DMS53 (cell line): ENCODE measurements at places on chromosomes 1 and 21.

GRCh38 chr1:81922955-81923354 lies 122.2 kb downstream of the ADGRL2 start:
- DNase-seq: no peak

DNA sequence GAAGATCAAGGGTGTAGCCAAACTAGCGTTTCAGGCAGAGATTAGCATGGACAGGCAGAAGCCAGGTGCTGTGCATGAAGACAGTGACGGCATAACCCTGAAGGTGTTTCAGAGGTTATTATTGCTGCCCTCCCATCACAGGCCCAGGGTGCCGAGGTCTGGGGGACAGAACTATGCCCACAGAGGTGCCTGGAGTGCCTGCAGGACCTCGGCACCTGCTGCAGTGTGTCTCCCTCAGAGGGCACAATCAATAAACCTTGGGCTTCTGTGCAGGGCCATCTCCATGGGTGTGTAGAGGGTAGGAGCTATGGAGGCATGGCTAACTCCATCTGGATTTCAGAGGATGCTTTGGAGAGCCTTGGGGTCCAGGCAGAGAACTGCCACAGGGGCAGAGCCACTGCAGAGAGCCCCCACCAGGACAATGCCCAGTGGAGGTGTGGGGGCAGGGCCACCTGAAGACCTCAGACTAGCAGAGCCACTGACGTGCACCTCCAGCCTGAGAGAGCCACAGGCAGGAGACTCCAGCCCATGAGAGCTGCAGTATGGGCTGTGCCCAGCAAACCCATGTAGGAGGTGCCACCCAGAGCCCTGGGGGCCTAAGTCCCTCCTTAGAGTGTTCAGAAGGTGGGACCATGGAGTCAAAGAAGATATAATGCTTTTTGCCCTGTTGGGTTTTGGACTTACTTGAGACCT lies 5.7 kb upstream of the ABCG1 start:
- DNase-seq: no peak

DNA sequence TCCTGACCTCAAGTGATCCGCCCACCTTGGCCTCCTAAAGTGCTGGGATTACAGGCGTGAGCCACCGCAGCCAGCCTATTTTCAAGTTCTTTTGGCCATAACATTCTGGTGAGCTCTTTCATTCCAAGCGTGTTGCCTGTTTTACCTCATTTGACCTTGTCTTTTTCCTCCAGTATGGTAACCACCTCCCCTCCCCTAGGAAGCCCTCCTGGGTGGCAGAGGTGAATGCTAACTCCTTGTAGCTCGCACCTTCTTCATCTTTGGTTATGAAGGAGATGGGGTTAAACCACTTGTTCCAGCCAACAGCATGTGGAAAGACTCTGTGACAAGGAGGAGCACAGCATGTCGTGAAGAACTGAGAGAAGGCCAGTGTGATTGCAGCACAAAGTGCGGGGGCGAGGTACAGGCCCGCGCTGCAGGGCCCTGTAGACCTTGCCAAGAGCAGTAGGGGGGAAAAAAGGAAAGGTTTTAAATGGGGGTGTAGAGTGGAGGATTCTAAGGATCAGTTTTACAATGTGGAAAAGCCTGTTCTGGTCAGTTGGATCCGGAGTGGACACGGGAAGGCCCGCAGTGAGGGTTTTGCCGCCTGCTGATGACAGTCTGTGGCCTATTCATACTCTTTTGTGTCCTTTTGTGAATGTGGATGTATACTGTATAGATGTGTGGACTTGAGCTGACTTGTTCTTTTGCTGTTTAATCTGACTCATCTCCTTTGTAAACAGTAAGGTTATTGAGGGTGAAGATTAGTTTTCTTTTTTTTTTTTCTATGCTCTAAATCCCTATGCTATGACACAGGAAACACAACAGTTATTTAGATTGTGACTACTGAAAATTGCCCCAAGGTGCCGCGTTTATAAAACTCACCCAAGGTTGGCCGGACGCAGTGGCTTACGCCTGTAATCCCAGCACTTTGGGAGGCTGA lies 7.5 kb upstream of the ZNF436 start:
- peak; percentile 96 for DNase-seq

DNA sequence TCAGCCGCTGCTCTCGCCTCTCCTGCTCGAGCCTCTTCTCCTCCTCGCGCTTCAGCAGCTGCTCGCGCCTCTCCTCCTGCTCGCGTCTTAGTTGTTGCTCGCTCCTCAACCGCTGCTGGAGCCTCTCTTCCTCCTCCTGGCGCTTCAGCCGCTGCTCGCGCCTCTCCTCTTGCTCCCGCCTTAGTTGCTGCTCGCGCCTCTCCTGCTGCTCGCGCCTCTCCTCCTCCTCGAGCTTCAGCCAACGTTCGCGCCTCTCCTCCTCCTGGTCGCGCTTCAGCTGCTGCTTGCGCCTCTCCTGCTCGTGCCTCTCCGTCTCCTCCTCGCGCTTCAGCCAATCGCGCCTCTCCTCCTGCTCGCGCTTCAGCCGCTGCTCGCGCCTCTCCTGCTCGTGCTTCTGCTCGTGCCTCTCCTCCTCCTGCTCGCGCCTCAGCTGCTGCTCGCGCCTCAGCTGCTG lies 3.7 kb downstream of the TCHH start:
- peak; percentile 90 for DNase-seq

DNA sequence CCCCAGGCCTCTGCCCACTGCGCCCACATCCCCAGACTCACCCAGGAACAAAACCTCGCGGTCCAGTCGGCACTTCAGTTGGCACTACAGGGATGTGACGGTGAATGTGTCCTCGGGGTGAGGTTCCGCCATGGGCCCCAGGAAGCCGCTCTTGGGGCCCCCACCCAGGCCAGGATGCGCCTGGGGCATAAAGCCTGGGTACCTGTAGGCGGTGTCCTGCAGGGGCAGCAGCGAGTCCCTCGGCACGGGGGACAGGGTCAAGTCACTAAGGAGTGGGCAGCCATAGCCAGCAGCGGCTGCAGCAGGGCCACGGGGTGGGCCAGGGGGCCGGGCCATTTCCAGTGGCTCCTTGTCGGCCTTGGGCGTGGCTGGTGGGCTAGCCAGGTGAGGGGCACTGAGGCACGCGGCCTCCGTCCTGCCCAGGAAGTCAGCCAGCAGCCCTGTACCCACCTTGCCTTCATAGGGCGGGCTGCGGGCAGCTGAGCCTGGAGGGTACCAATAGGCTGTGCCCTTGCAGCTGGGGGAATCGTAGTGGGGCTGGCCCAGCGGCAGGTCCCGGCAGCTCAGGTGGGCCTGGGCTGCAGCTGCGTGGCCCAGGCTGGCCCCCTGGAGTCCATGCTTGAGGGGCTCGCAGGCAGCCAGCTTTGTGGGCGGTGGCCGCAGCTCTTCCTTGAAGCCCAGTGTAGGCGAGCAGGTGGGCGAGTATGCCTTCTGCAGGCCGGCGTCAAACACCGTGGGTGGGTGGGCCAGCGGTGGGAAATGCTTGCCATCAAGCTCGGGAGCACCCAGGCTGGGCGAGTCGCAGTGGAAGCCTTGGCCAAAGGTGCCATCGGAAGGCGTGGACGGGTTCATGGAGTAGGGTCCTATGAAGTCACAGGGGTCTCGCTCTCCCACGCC lies 56.5 kb downstream of the AHDC1 start:
- no peak for DNase-seq

- DNase-seq: no peak
These were observed 76.8 kb downstream of the SLC45A1 start for GRCh38 chr1:8394456-8395321.

- peak; percentile 62 for DNase-seq
These were observed 34.8 kb downstream of the ZMYND12 start for GRCh38 chr1:42420911-42421585.

GRCh38 chr1:115829947-115830346 lies 11.0 kb downstream of the NHLH2 start:
- DNase-seq: peak; percentile 40

GRCh38 chr1:227929751-227930472 lies 17.8 kb downstream of the WNT9A start:
- DNase-seq: no peak

DNA sequence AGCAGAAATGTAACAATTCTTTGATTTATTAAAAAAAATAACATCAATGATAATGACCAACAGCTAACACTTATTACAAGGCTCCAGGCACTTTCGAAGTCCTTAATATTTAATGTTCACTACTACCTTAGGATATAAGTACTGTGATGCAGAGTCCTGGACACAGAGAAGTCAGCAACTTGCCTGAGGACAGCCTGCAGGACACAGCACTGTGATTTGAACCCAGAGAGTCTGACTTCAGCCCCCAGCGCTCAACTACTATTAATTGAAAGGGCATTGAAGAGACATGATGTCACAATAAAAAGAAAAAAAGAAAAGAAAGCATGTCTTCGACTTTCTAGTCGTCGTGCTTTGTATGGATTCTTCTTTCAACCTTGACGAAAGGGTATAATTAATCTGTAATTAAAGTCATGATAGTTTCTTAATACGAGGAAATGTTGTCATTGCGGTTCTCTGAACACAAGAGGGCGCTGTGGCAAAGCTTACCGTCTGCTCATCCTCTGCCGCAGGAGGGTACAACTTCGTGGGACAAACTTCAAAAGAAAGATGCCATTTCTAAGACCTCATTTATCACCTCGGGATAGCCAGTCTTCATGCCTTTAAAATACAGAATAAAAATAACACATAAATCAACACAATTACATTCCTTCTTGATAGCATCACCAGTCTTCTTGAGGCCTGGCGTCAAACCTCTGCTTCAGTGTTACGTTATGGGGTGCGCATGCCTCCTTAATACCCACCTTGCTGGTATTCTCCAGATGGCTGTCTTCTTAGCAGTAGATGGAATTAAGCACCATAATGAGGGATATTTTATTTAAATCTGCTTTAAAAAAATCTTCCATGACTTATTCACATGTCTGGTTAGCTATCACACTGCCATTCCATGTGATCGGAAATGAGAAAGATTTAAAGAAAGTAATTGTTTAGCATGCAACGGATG lies 240.1 kb downstream of the DISC1 start:
- peak; percentile 65 for DNase-seq

DNA sequence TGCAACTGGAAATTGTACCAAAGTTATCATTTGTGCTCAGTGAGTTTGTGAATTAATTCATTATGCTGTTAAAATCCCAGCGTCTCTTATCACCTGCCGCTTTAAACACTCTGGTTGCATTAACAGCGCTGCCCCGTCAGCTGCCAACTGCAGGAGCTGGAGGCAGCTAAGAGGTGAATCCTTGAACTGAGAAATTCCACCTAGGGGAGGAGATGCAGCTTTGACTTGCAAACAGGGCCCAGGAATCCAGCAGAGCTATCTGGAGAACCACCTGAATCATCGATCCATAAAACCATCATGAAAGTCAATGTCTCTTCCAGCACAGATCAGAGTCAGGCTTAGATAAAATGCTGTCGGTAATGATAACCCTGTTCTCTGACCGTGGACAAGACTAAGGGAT lies 140.7 kb upstream of the PTBP2 start:
- DNase-seq: no peak

- no peak for DNase-seq
These were observed 101.5 kb upstream of the ARHGEF16 start for GRCh38 chr1:3352952-3353331.

GRCh38 chr1:5427026-5427613 lies 565.1 kb downstream of the NPHP4 start:
- DNase-seq: no peak

DNA sequence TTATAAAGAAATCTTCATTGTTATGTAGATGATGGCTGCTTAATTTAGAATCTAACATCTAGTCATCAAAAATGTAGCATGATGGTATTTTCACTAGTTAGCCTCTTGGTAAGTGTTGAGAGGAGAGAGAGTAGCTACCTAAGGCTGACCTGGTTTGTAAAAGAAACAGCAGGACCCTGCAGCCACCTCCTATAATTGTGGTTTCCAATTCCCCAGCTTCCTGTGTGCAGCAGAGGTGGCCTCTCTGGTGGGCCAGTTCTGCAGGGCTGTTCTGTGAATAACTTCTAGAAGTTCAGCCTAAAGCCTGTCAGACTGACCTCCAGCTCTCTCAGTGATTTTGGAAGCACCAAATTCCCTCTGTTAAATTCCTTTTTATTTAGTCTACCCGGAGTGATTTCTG lies 246.4 kb upstream of the LRRC7 start:
- no peak for DNase-seq

GRCh38 chr1:24717887-24718650 lies 27.2 kb upstream of the CLIC4 start:
- no peak for DNase-seq

GRCh38 chr1:15960808-15961207 lies 15.1 kb downstream of the ZBTB17 start:
- no peak for DNase-seq

DNA sequence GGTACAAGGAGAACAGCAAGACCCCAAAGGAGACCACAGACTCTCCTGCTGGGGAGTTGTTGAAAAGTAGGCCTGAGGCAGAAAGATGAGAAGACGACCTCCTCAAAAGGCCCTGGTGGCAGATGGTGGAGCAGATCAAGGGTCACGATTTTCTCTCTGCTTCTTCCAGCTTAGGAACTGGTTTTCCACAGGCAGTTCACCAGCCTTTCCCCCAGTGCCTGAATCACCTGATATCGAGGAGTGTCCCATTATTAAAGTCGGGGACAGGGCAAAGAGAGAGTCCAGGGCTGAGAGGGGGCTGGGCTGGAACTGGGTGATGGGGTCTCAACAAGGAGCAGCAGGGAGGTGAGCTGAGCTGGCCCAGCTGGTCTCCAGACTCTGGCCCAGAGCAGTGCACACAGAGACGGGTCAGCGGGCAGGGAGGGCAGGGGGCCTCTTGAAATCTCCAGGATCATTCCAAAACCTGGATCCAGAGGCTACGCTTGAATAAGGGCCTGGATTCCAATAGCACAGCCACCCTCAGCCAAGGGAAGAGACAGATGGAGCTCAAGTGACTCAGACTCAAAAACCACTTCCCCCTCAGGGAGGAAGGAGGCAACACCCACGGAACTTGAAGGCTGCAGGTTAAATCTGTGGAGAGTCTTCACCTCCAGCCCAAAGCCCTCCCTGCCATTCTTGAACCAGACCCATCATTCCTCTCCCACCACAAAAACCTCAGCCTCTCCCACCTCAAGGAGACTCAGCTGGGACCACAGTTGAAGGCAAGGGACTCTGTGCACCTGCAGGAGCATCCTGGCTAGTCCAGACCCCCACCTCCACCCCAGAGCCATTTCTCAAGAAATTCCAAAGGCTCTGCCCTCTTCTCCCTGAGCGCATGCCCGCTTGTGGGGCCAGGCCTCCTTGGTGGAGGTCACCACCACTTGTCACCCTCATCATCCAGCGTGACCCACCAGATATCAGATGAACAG lies at the start of gene S100A5:
S100A5 (minus strand) TSS at position 541 of the 968 bp plus-strand sequence. CDS start 743 bp downstream, outside the sequence.
- DNase-seq: peak; percentile 14

- DNase-seq: peak; percentile 58
These were observed 10.6 kb upstream of the HLCS start for GRCh38 chr21:36976882-36977651.

GRCh38 chr1:50047916-50048694 lies 24.4 kb upstream of the AGBL4 start:
- peak; percentile 93 for DNase-seq

GRCh38 chr1:157932069-157932468 lies 61.4 kb upstream of the KIRREL1 start:
- DNase-seq: peak; percentile 86

GRCh38 chr1:66160719-66161118 lies 368.0 kb downstream of the PDE4B start:
- no peak for DNase-seq

- no peak for DNase-seq
These were observed 36.3 kb downstream of the ANKRD13C start for GRCh38 chr1:70318191-70318590.

GRCh38 chr1:36506276-36506920 lies 23.7 kb upstream of the CSF3R start:
- no peak for DNase-seq
